ENCODE measurements at places on chromosomes 6 and 20. TPM values are rescaled to one million over a fixed set of nuclear protein-coding genes. Genes with fewer than 3 reads are reported as not detected.

KCNS1 gene
- 0.08 TPM for total RNA-seq

CLPSL1 gene
- total RNA-seq: not detected

CD40 gene
- 3.8 TPM for total RNA-seq

SRXN1 gene
- 38.4 TPM for total RNA-seq

C6orf141 gene
- total RNA-seq: 0.38 TPM

MYLK2 gene
- 0.11 TPM for total RNA-seq

CCDC28A gene
- total RNA-seq: 7.9 TPM

AVP gene
- total RNA-seq: not detected

MRAP2 gene
- 0.48 TPM for total RNA-seq

SLC22A7 gene
- total RNA-seq: not detected

FAM229B gene
- total RNA-seq: 43.5 TPM

BPIFB1 gene
- total RNA-seq: not detected

C2 gene
- total RNA-seq: 5.1 TPM

C20orf141 gene
- total RNA-seq: not detected

ARMC2 gene
- total RNA-seq: 11.0 TPM

LAMP5 gene
- total RNA-seq: 0.22 TPM

SMLR1 gene
- total RNA-seq: not detected

MMP24OS gene
- total RNA-seq: 63.4 TPM

EDN3 gene
- total RNA-seq: not detected

TRAM2 gene
- total RNA-seq: 10.3 TPM

BPIFA1 gene
- total RNA-seq: not detected

THBS2 gene
- 28.8 TPM for total RNA-seq

CTSA gene
- total RNA-seq: 111 TPM

CST4 gene
- not detected for total RNA-seq

WFDC12 gene
- total RNA-seq: not detected

TMEM74B gene
- total RNA-seq: 2.7 TPM

BACH2 gene
- total RNA-seq: 8.4 TPM

ISM1 gene
- 1.0 TPM for total RNA-seq

SRSF12 gene
- 0.40 TPM for total RNA-seq

Data from cardiac septum (tissue), 1 donor.